ENCODE measurements at places on chromosomes 2 and 18.

DNA sequence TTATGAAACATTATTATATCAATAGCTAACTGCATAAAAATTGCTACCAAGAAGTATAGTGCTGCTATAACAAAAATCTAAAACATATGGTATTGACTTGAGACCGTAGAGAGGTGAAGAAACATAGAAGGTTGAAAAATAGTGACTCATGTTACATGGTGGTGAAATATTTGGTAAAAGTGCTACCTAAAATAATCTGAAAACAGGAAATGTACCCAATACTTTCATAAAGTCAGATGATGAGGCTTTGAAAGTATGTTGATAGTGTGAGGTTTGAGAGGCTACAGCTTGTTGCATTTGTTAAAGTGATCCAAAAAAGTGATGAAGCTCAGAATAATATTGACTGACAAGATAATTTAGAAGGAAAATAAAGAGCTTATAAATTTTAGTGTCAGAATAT lies 718.7 kb upstream of the SLC8A1 start:
- no peak for DNase-seq

DNA sequence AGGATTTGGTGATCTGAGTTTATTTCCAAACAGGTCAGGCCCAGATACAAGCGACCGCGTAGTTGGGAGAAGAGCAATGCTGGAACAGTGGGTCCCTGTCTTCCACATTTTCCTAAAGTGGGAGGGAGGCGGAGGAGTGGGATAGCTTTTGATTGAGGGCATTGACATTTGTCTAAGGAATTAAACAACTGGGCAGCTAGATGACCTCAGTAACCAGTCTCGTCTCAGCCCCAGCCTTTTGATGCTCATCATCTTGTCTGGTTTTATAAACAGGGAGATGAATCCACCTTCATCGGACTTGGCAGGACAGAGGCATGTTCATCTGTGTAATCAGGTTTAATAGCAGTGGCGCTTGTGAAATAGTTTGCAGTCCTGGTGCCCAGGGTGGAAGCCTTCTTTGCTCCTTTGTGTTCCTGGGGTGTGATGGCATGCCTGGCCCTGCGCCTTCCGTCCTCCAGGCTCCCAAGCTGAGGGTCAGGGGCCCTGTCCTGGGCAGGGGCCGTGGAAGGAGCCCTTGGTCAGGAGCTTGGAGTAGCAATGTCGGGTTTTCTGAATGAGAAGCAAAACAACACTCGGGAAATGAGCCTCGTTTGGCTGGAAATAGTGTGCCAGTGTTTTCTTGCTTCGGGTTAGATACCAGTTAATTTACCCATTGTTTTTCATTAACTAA lies 193.8 kb downstream of the FAM210A start:
- DNase-seq, result no peak

DNA sequence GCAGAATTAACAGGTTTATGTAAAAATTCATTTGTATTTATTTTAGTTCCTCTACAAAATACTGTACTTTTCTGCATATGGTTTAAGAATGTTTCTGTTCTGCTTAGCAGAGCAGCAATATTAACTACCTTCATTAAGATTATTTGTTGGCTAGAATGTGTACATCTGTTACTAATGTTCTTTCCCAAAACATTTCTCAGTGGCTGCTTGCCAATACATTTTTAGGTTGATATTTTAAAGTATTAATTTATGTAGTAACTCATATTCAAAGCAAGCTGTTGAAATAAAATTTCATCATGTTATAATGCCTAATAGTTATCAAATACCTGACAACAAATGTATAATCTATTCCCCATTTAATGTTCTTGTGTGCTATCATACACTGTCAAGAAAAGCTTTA lies 40.3 kb downstream of the PRKD3 start:
- DNase-seq, result no peak

- DNase-seq, result no peak
These were observed 55.8 kb downstream of the MYOM1 start for GRCh38 chr18:3163968-3164367.

GRCh38 chr2:84481702-84482101 lies 22.6 kb upstream of the SUCLG1 start:
- peak; percentile 53 for DNase-seq

GRCh38 chr2:14723684-14724083 lies 91.2 kb downstream of the LRATD1 start:
- no peak for DNase-seq

- no peak for DNase-seq
These were observed 833.8 kb downstream of the TRIB2 start for GRCh38 chr2:13550285-13551231.

GRCh38 chr2:236998236-236998635 lies 87.5 kb upstream of the COPS8 start:
- no peak for DNase-seq

DNA sequence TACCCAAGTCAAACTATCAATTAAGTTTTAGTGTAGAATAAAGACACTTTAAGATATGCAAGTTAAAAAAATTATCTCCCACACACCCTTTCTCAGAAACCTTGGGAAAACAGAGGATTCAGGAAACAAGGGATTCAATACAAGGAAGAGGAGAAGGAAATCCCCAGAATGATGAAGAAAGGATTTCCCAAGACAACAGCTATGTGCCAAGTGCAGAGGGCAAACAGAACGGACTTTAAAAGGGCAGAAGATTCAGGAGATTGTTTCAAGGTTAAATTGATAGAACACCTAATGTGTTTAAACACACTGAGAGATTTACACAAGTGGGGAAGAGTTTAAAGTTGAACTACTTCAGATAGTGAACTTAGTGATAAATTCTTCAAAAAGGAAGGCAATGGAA lies 71.5 kb upstream of the EPAS1 start:
- DNase-seq, result no peak

DNA sequence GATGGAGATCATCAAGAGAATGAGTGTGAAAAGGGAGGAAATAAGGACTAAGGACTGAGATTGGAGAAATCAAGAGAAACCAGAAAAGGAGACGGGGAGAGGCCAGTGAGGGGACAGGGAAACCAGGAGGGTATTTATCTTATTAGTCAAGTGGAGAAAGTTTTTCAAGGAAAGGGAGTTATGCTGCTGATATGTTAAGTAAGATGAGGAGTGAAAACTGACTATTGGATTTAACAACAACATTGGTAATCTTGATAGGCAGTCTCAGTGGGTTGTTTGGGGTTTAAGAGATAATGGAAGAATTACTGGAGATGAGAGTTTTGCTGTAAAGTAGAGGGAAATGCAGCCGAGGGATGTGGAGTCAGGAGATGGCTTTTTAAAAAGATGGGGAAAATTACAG lies 30.6 kb downstream of the PIKFYVE start:
- DNase-seq, result no peak

GRCh38 chr2:54859997-54860701 lies 136.7 kb downstream of the EML6 start:
- peak; percentile 56 for DNase-seq

DNA sequence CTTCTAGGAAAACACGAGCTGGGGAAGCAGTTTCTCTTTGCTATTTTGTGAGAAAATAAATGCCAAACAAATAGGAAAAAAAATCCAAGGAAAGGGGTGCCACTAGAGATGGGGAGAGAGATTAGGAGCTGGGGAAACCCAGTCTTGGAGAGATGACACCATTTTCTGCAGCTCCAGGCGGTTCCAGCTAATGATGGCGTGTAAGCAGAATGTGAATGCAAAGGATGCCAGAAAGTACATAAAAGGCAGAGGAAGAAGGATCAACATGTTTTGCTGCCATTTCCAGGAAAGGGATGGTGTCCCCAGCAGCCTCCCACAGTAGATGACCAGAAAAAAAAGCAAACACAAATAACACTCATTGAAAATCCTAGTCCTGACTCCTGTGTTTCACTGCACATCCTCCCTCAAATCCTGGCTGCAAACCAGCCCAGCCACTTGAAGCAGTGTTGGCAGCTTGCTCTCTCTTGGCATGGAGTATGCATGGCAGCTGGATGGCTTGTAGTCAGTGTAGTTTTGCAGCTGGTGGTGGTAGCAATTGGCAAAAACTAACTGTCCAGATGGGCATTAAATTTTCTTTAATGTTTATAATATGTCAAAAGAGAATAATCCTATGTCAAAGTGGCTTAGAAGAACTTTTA lies 93.6 kb downstream of the FTCDNL1 start:
- no peak for DNase-seq

DNA sequence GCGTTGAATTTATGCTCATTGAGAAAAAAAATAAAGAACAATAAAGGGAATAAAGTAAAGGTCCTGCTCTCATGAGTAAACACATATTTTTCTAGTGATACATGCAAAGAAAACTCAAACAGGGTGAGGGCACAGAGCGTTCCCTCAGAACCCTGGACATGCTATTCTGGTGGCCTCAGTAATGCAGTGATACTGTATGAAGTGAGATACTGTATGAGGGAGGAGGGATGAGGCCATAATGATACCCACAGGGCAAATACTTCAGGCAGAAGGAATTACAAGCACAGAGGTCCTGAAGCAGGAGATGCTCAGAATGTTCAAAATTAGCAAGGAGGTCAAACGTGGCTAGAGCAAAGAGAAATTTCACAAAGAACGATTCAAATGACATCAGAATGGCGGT lies 28.4 kb upstream of the RNU4ATAC start:
- no peak for DNase-seq

- no peak for DNase-seq
These were observed 4.8 kb upstream of the LYPD6B start for GRCh38 chr2:149033716-149034115.

GRCh38 chr2:25361261-25362048 lies 19.7 kb upstream of the DNMT3A start:
- no peak for DNase-seq

DNA sequence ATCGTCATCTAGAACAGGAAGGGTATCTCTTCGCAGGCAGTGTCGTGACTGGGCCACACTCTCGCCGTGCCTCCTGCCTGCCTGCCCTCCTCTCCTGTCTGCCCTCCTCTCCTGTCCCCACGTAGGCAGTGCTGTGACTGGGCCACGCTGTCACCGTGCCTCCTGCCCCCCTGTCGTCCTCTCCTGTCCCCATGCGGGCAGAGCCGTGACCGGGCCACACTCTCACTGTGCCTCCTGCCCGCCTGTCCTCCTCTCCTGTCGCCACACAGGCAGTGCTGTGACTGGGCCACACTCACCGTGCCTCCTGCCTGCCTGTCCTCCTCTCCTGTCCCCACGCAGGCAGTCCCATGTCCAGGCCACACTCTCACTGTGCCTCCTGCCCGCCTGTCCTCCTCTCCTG lies 51.4 kb downstream of the ZNF236 start:
- no peak for DNase-seq

- DNase-seq, result no peak
These were observed 18.9 kb downstream of the MBD5 start for GRCh38 chr2:148039783-148040182.

DNA sequence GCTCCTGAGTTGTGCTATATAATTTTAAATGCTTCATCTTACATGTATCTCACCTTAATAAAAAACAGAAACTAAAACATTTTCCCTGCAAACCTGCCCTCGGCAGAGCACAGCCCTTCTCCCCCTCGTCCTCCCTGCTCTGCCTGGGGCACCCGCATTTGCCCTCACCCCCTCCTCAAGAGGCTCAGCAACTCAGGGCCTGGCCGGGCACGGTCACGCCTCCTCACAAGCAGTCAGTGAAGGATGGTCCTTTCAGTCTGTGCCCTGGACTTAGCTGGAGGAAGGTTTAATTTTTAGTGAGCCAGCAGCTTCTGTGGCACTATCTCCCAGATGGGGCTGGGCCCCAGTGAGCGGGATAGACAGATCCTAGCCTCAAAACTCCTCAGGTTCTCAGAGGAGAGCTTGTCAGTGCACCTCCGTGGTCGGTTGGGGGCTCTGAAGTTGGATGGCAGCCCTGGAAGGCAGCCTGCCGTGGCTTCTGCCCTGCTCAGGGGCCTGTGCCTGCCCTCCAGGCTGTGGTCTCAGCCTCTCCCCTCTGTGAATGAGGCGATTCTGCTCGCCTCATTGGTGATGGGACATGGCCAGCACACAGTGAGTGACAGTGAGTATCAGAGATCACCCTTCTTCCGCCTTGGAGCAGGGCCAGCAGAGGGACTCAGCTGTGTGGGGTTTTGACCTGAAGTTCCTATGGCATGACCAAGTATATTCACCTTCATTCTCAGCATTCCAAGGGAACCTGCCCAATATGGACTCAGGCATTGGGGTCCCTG lies 56.3 kb upstream of the AFF3 start:
- peak; percentile 9 for DNase-seq

- no peak for DNase-seq
These were observed 57.6 kb upstream of the RNF152 start for GRCh38 chr18:61950371-61950770.

- no peak for DNase-seq
These were observed 102.9 kb downstream of the DHRS9 start for GRCh38 chr2:169172151-169172735.
